ENCODE measurements at places on chromosomes 7 and 10. TPM values are rescaled to one million over a fixed set of nuclear protein-coding genes. Genes with fewer than 3 reads are reported as not detected.

- no peak overlapping the region for H3K27ac ChIP-seq
- H3K4me3 ChIP-seq: no peak overlapping the region
- H3K4me1 ChIP-seq: no peaks in the 10 kb centered on the region
- H3K36me3 ChIP-seq: no peaks in the 10 kb centered on the region
- H3K27me3 ChIP-seq: no peaks in the 10 kb centered on the region
Measured at GRCh38 chr10:97796651-97797050, 24.9 kb upstream of the SFRP5 start.

DNA sequence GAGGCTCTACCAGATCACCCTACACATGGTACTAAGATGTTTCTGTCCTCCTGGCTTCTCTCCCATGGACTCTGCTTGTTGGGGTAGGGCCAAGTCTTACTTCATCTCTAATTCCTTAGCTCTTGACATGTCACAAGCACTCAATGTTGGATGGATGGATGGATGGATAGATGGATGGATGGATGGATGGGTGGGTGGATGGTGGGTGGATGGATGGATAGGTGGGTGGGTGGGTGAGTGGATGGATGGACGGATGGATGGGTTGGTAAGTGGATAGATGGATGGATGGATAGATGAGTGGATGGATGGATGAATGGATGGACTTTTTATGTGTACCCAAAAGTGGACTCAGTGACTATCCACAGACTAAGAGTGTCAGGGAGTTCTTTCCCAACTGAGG, 28.5 kb downstream of the HSPA12A start:
- H3K4me1 ChIP-seq: peaks cover 23% of the 10 kb centered on the region
- H3K27ac ChIP-seq: no peak overlapping the region
- H3K27me3 ChIP-seq: no peaks in the 10 kb centered on the region
- H3K36me3 ChIP-seq: no peaks in the 10 kb centered on the region
- DNase-seq: no peak

DNA sequence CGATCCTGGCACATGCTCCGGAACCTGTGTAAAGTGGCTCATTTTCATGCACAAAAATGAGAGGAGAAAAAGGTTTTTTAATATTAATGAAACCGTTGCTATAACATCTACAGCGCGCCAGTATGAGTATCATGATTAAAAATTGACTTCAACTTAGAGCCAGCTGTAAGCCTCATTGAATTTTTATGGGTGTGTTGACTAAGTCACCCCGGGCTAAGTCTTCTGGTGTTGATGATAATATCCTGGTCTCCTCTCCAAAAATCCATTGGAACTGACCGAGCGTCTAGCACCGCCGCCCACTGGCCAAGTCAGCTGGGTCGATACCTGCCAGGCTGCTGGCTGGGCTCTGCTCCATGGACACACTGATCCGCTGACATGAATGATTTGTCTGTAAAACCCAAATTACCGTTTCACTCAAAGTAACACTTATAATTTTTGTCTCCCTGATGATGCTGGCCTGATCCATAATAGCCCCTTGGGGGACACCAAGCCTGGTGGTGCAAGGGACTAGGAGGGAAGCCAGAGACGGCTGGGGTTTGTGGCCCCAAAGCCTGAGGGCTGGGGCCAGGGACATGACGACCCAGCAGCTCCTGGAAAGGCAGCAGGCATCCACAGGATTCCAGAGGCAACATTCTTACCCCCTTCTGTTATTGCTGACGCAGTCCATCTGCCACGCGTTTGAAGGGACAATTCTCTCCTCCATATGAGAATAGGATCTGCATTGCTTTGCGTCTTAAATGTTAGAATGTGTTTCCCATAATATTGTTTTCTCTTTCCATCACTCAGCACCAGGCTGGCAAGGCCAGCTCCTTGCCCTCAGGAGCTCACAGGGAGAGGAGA, 131.0 kb upstream of the PPP2R2D start:
- H3K36me3 ChIP-seq: no peaks in the 10 kb centered on the region
- H3K4me3 ChIP-seq: no peak overlapping the region
- no peaks in the 10 kb centered on the region for H3K4me1 ChIP-seq
- no peak overlapping the region for H3K27ac ChIP-seq
- no peaks in the 10 kb centered on the region for H3K27me3 ChIP-seq

GRCh38 chr10:100670828-100671479, 74.4 kb upstream of the PAX2 start:
- H3K27ac ChIP-seq: no peak overlapping the region
- DNase-seq: no peak
- no peak overlapping the region for H3K4me3 ChIP-seq
- H3K27me3 ChIP-seq: no peaks in the 10 kb centered on the region
- peaks cover 7% of the 10 kb centered on the region for H3K4me1 ChIP-seq

- no peaks in the 10 kb centered on the region for H3K36me3 ChIP-seq
- H3K27me3 ChIP-seq: no peaks in the 10 kb centered on the region
- DNase-seq: no peak
Measured at GRCh38 chr10:97048649-97049427, 136.9 kb downstream of the SLIT1 start.

GRCh38 chr10:124647421-124648130, 96.6 kb downstream of the FAM53B start:
- DNase-seq: no peak
- no peak overlapping the region for H3K4me3 ChIP-seq
- H3K27ac ChIP-seq: peak overlapping the region; percentile 75

DNA sequence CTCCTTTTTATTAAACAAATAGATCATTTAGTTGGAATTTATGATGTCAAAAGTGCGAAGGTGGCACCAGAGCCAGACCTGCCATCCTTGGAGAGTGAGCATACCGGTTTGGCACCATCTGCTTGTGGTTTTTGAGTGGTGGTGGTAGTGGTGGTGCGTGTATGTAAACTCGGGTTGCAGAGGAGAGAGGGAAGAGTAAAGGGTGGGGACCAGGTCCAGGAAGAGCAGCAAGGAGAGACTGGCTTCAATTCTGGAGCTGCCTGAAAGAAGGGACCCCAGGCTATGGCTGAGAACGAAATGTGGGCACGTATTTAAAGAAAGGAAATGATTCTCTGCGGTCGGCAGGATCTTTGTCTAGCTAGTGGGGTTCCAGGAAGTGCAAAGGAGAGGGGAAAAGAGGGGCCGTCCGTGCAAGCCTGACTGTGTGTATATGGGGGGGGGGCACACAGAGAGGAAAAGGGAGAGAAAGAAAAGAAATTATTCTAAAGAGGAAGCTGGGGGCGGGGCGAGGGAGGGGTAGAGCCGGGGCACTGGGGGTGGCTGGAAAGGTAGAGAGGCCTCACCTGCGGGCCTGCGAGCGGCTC, 448 bp upstream of the GOLGA7B start:
- H3K27ac ChIP-seq: no peak overlapping the region
- no peaks in the 10 kb centered on the region for H3K36me3 ChIP-seq
- H3K4me1 ChIP-seq: peaks cover 16% of the 10 kb centered on the region
- H3K27me3 ChIP-seq: no peaks in the 10 kb centered on the region

- H3K4me3 ChIP-seq: no peak overlapping the region
- DNase-seq: no peak
- H3K27me3 ChIP-seq: no peaks in the 10 kb centered on the region
- no peaks in the 10 kb centered on the region for H3K36me3 ChIP-seq
- H3K4me1 ChIP-seq: peaks cover 5% of the 10 kb centered on the region
Measured at GRCh38 chr10:25048450-25048849, 32.0 kb downstream of the THNSL1 start.

- no peak overlapping the region for H3K27ac ChIP-seq
- no peaks in the 10 kb centered on the region for H3K36me3 ChIP-seq
- no peaks in the 10 kb centered on the region for H3K4me1 ChIP-seq
Measured at GRCh38 chr7:146002431-146003078, 114.0 kb upstream of the CNTNAP2 start.

Gene FAM241B
- 0.98 TPM for total RNA-seq

Gene C10orf62
- total RNA-seq: not detected

Gene NKX1-2
- total RNA-seq: 0.98 TPM

Gene PLAC9
- total RNA-seq: 61.4 TPM
